ENCODE measurements at places on chromosomes 7 and 10.

GRCh38 chr7:6486438-6487183, 38.9 kb upstream of the DAGLB start:
- DNase-seq, result no peak

- DNase-seq, result no peak
Measured at GRCh38 chr7:157158400-157158799, 19.7 kb downstream of the UBE3C start.

GRCh38 chr7:79334841-79335240, 118.6 kb downstream of the MAGI2 start:
- no peak for DNase-seq

GRCh38 chr7:40329601-40330153, 194.9 kb downstream of the SUGCT start:
- peak; percentile 53 for DNase-seq

- no peak for DNase-seq
Measured at GRCh38 chr10:24869354-24870015, 82.9 kb downstream of the PRTFDC1 start.

DNA sequence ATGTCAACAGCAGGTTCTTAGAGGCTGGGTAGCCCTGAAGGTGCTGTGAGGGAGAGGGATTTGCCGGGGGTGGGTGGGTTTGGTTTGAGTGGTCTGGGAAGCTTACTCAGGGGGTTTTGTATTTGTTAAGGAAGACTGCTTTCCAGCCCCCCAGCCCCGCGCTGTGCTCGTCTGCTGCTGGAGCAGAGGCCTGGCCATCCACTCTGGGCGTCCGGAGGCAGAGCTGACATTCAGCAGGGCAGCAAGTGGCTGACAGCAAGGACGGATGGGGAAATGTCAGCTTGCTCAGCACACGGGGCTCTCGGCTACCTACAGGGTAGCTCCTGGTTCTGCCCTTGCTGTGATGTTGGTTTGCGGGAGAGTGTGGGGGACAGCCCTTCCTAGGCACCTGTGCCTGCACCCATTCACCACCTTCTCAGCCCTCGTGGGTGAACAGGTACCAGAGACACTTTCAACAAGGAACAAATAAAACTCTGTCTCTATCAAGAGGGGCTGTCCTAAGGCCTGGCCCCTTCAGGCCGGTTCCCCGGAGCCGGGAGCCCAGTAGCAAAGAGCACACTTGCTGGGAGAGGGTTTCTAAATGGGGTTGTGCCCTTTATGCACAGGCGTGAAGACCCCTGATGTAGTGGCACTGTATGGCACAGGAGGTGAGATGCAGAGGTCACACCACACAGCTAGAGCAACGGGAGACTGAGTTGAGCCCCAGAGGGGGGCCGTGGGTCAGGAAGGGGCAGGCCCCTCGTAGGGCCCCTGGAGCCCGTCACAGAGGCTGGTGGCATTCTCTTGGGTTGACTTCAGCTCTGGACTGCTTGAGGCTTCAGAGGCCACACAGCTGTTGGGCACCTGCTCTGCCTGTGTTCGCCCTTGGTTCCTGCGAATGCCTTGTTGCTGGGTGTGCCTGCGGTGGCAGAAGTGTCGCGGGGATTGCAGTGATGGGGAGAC, 72.2 kb upstream of the SHH start:
- no peak for DNase-seq

DNA sequence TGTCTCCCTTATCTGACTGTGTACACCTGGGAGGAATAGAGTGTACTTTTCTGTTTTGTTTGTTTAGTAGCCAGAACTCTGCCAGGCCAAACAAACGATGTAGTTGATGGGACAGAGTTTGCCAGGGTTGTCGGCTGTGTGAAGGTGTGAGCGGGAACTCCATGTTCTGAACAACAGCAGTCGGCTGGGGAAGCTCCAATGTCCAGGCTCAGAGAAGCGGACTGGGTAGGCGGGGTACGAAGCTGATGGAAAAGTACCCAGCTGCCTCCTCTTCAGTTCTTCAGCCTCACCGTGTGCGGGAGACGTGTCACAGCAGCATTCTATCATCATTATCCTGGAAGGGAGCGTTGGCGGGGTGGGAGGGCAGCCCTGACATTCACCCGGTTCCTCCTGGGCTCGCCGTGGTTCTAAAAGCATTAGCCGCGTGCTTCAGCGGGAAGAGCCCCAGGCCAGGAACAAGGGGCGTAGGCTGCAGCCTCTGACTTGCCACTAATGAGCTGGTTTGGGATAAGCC, 52.9 kb downstream of the PFKFB3 start:
- no peak for DNase-seq

- peak; percentile 31 for DNase-seq
Measured at GRCh38 chr7:105439174-105439893, 50.6 kb upstream of the SRPK2 start.

- DNase-seq, result no peak
Measured at GRCh38 chr7:77823787-77824186, 25.2 kb downstream of the PHTF2 start.

DNA sequence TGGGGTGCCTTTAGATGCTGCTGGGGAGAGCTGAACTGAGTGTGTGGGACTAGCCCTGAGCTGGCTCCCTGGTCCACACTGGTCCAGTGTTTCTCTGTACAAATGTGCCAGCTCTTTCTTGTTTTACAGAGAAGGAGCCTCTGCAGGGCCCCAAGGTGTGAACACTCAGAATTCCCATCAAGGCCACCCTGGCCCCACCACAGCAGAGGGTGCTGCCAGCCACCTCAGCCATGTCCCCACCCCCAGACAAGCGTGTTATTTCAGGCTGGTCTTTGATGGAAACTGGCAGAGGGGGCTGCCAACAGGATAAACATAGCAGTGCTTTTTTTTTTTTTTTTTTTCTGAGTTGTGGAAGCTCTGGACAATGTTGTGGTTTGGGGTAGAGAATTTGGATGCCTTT, 68.5 kb upstream of the LRRC18 start:
- DNase-seq, result no peak
